ENCODE measurements at places on chromosomes 13 and 19.

DNA sequence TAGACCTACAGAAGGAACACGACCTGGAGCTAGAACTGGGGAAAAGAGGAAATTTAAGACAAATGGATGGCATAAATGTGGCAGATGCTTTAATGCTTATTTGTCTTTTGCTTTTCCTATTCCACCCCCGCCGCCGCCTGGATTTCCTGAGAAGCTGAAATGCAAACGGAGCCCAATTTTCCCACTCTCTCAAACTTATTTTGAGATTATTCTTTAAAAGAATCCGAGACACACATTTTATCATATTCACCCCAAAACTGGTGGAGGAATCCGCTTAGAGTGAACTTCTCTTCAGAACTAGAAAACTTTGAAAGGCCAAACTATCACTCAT, 5.8 kb downstream of the POU4F1 start:
- no peak for DNase-seq

GRCh38 chr19:50287331-50287730, 41.8 kb downstream of the KCNC3 start:
- DNase-seq, result no peak

DNA sequence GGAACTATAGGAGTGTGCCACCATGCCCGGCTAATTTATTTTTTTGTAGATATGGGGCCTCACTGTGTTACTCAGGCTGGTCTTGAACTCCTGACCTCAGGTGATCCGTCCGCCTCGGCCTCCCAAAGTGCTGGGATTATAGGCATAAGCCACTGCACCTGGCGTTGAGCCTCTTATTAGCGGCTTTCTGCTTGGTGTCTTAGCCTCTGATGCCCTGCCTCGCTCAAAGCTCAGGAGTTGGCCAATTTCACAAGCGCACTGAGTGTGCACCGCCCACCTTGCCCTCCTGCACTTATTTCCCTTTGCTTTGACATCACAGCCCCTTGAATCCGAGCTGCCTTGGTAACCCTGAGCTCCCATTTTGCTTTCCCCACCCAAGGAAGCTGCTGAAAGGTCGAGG, 10.1 kb downstream of the YIPF2 start:
- no peak for DNase-seq

DNA sequence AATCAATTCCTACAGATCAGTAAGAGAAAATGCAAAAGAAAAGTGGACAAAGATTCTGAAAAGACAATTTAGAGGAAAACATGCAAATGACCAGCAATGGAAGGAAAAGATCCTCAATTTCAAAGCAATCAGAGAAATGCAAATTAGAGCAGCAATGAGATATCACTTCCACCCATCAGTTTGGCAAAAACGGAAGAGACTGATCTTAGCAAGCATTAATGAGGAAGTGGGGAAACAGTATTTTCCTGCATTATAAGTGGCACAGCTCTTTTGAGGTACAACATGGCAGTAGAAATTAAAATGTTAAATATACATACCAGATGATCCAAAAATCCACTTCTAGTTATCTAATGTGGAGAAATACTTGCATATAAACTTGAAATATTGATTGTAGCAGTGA, 69.1 kb upstream of the SLC7A1 start:
- no peak for DNase-seq

GRCh38 chr13:43268632-43269031, 245.2 kb downstream of the DNAJC15 start:
- DNase-seq, result peak; percentile 87

DNA sequence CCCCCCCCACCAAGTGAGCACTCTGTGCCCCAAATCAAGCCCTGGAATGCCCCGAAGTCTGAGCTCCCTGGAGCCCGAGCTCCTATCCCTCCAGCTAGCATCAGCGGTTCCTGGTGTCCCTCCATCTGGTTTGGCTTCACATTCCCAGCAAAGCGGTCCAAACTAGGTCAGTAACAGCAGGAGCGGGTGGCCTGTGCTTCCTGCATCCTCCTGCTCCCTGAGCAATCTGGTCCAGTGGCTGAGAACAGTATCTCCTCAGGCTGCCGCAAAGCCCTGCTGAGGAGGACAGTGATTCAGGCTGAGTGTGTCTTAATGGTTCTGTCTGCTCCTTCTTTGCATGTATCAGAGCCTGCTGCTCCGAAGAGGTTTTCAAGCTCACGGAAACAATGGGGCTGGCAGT, 25.9 kb downstream of the RASL11A start:
- no peak for DNase-seq

DNA sequence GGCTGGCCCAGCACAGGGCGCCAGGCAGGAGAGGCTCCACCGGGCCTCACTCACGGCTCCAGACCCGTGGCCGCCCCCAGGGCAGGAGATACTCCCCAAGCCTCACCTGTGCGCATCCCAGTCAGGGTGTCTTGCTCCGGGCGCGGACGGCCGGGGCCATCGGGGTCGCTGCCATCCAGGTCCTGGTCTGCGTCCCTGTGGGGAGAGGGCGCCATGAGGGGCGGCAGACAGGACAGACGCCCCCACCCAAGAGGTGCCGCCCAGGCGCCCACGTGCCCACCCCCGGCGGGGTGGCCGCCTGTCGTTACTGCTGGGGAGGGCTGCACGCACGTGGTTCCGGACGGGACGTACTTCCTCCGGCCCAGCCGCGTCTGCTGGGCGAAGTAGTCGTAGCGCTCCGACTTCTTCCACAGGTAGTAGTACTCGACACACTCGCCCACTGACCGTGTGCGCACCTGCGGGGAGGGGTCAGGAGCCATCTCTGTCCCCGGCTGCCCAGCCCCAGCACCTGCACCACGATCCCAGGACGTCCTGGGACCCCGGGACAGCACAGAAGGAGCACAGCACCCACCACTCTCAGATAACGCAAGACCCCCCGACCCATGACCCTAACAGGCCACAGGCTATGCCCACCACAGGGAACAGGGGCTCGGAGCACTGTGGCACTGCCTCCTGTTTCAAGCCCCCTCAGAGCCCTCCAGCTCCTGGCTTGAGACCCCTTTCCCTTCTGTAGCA, 17.4 kb upstream of the PLPP2 start:
- DNase-seq, result no peak

- no peak for DNase-seq
Measured at GRCh38 chr19:4090356-4091220, 23.9 kb upstream of the ZBTB7A start.

DNA sequence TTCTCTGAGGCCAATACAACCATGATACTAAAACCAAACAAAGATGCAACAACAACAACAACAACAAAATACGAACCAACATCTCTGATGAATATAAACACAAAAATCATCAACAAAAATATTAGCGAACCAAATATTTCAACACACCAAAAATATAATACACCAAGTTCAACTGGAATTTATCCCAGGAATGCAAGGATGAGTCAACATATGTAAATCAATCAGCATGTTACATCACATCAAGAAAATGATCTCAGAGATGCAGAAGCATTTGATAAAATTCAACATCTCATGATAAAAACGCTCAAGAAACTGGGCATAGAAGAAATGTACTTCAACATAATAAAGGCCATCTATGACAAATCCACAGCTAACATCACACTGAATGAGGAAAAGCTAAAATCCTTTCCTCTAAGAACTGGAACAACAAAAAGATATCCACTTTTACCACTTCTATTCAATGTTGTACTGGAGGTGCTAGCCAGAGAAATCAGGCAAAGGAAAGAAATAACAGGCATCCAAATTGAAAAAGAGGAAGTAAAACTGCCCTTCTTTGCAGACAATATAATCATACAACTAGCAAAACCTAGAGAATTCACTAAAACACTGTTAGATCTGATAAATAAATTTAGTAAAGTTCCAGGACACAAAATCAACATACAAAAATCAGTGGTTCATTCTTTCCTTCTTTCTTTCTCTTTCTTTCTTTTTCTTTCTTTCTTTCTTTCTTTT, 2448.7 kb upstream of the PCDH20 start:
- no peak for DNase-seq

DNA sequence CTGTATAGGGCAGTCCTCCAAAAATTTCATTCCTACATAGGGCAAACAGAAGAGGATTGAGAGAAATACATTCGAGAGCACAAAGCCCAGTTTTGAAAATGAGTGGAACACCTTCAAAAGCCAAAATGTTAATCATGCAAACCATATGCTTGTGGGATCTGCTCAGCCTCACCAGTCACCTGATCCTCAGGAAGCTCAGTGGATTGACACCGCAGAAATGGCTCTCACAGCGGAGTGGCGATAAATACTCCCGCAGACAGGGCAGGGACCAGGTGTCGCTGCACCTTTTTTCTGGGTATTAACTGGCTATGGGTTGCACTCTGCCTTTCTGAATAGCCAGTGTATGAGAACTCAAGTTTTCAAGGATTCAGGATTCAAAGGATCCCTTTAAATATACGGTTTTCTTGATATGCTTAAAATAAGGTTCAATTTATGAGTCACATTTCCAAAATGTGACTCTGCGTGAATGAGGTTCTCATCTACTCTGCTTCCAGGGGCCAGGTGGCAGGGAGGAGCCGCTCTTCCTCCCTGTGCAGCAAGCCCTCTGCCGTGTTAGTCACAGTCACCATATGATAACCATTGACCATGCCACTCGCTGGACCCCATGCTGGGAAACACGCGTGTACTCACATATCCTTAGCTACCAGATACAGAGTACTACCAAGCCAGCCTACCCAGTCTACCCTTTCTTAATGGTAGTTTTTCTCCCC, 18.3 kb upstream of the DHRS12 start:
- DNase-seq, result peak; percentile 27

DNA sequence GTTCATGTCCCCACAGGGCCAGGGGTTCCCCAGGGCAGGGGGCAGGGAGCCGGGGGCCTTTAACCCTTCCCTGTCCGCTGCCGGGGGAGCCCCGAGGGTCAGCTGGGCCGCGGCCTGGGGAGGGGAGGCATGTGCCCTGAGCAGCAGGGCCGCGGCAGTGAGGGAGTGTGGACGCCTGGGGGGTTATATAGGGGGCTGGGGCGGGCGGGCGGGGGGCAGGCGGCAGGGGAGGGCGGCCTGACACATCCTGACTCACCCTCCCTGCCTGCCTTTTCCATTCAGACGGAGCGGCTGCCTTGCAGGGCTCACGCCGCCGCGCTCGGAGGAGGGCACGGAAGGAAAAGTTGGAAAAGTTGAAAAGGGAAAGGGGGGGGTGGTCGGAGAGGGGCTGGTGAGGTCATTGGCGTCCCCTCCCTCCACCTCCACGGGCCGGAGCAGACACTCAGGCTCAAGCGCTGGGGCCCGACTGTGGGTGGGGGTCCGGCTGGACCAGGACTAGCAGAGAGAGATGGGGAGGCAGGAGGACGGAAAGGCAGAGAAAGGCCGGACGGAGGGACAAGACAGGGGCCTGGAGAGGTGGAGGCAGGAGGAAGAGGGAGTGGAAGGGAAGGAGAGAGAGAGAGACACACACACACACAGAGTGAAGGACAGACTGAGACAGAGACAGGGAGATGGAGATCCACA, at the start of gene IL11:
Gene IL11 (minus strand): TSS at position 159 of the 684 bp plus-strand sequence. CDS start 153 bp downstream, at position 6.
- no peak for DNase-seq

- DNase-seq, result peak; percentile 79
Measured at GRCh38 chr13:101868585-101869469, 416.4 kb downstream of the ITGBL1 start.

DNA sequence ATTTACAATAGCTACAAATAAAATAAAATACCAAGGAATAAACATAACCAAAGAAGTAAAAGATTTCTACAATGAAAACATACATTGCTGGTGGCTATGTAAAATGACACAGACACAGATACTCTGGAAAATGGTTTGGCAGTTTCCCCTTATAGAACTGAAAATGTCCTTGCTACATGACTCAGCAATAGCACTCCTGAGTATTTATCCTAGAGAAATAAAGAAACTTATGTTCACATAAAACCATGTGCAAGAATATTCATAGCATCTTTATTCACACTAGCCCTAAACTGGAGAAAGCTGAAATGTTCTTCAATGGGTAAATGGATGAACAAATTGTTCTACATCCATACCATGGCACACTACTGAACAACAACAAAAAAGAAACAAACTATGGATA, 100.2 kb upstream of the RFC3 start:
- DNase-seq, result no peak

DNA sequence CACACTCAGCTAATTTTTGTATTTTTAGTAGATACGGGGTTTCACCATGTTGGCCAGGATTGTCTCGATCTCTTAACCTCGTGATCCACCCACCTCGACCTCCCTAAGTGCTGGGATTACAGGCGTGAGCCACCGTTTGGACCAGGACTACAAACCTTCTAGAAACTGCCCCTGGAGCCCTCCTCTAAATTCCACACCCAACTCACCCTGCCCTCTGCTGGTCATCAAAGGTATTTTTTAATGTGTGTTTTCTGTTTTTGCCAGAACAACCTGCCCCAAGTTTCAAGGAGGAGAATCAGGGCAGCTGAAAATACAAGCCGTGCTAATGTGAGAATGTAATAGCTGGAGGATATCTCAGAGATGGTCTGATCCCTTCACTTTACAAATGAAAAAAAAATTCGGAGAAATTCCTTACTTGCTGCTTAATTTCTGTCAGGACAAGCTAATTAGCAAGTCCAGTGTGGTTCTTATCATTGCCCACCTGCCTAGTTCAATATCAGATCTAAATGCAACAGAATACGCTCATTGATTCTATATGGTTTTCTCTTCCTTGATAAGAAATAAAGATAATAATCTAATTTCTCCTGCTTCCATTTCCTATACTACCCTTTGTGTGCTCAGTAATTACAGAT, 4.1 kb downstream of the ATP8A2 start:
- peak; percentile 20 for DNase-seq

DNA sequence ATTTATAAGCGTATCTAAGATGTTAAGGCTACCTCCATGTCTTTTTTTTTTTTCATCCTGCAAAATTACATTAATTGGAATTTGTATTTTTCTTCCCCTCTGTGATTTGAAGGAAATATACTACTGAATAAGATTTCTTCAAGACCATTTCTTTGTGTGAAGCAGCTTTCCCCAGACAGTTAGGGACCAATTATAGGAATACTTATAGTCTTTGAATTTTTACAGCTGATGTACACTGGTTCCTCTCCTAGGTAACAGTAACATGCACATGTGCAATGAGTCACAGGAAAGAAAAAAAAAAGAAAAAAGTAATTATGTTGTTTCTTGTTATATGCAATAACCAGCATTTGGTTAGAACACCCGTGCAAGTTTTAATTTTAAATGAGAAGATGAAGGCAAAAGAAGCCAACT, 82.0 kb downstream of the PCDH9 start:
- DNase-seq, result peak; percentile 46

GRCh38 chr19:41886761-41887710, 4.1 kb downstream of the ARHGEF1 start:
- no peak for DNase-seq

- no peak for DNase-seq
Measured at GRCh38 chr13:50030315-50030714, 15.1 kb downstream of the KCNRG start.

DNA sequence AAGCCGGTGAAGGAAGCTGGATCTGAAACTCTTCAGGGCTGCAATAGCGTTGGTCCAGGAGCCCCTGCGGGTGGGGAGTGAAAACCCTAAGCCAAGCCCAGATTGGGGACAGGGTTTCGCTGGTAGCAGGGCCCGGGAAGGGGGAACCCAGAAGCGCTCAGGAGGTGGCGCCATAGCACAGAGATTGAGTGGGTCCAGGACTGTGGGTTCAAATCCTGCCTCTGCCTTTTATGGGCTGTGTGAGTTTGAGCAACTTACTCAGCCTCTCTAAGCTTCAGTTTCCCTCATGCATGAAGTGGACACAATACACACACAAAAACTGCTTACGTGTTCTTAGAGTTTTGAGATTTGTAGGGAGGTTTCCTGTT, 8.3 kb upstream of the SYCN start:
- DNase-seq, result no peak

Data from NCI-H1417 (cell line).